ENCODE measurements at places on chromosomes 2 and 18.

GRCh38 chr2:11661891-11662435, 8.0 kb downstream of the NTSR2 start:
- DNase-seq, result no peak

DNA sequence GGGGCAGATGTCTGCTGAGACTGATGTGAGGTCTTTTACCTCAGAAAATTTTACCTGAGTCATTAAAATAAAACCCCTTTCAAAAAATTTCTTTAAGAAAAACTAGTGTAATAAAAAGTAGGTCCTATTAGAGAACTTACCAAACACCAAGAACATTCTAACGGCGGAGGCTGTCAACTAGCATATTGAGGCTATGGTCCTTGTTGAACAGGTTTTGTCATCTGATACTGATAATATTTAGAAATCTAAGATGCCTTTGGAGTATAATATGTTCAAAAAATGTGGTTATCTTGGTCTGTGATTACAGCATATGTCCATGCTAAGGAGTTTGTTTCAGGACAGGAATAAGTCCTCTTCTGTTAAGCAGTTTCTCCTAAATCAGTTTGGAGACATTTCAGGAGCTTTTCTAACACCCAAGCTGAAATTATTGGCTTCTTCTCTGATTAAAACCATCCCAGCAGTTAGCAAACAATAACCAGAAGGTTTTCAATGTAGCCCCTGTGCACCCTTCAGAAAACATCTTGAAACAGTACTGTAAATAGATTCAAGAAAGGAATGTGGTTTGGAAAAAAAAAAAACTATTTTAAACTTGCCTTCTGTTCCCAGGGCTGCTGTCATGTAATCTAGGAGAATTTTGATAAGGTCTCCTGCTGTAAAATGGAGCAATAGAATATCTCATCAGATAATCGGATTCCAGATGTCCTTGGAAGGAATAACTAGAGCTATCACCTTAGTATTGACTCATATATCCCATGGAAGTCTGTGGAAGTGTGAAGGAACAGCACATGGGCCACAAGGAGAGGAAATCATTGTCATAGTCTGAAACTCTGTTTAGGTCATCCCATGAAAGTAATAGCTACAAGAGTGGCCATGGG, 58.7 kb upstream of the B3GNT2 start:
- no peak for DNase-seq

DNA sequence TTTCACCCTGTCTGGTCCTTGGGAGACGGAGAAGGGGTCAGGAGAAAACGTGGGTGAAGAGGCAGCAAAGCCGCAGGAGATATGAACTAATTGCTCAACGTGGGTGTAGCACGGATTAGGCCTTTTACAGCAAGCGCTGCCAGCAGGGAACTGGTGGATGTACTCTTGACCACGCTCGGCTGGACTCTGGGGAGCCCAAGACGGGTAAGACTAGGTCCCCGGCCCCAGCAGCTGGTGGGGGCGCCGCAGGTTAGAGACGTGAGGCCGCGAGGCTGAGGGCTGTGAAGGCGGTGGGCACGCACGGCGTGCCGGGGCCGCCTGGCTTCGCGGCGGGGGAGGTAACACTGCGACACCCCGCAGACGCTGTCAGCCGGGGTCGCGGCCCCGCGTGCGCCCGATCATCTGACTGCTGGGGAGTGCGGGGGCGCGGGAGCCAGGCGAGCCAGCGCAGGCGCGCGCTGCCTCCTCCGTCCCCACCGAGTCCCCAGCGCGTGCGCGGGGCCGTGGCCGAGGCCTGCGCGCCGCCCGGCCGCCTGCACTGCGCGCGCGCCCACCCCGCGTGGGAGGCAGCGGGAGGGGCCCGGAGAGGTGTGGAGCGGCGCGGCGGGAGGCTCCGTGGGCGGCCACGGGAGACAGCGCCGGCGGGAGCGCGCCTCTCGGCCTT, at the start of gene CLIP4:
TSS of gene CLIP4 (plus strand) at position 470 of the 664 bp plus-strand sequence. CDS start 5,974 bp downstream, outside the sequence.
- DNase-seq, result no peak

- DNase-seq, result no peak
Measured at GRCh38 chr2:178949584-178949983, 100.4 kb downstream of the CCDC141 start.

DNA sequence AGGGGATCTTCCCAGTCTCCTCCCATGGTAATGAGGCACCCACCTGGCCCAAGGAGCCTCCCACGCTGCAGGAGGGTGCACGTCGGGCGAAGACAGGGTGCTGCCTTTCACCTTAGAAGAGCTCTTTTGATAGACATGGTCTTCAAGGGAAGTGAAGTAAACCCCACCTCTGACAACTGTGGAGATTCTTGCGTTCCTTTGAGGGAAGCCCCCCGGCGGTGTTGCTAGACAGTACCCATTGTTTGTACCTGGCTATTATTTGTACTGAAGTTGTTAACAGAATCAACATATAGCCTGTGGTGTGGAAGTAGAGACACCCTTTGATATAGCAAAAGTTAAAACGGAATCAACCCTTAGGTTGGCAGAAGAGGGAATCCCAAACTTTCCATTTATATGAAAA, 648.0 kb downstream of the GALR1 start:
- DNase-seq, result no peak

DNA sequence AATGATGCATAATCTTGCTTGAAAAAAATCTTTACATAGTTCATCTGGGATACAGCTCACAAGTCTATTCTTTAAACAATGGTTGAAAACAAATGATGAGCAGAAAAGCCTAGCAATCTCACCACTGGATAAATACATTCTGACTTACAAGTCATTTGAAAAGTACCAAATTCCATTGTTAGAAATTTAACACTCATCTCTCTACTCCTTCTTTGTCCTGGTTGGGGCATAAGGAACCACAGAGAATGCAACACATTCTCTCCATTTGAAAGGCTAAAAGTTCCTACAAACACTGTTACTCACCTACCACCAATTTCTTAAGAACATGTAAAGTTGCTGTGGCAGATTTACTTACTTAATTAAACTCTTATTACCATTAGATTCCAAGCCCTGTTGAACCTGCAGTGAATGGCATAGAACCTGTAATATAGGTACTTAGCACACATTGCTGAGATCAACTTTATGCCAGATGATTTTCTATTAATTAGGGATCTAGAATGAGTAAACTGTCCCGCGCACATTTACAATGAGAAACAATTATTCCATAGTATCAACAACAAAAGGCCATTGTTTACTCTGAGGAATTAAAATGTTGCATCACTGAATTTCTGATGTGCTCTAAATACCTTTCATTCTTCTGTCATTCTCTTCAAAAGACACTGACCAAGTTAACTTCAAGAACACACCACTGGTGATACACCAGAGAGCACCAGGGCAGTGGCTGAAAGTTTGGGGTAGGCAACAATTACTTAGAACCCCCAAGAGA, 69.6 kb downstream of the CABYR start:
- DNase-seq, result no peak

DNA sequence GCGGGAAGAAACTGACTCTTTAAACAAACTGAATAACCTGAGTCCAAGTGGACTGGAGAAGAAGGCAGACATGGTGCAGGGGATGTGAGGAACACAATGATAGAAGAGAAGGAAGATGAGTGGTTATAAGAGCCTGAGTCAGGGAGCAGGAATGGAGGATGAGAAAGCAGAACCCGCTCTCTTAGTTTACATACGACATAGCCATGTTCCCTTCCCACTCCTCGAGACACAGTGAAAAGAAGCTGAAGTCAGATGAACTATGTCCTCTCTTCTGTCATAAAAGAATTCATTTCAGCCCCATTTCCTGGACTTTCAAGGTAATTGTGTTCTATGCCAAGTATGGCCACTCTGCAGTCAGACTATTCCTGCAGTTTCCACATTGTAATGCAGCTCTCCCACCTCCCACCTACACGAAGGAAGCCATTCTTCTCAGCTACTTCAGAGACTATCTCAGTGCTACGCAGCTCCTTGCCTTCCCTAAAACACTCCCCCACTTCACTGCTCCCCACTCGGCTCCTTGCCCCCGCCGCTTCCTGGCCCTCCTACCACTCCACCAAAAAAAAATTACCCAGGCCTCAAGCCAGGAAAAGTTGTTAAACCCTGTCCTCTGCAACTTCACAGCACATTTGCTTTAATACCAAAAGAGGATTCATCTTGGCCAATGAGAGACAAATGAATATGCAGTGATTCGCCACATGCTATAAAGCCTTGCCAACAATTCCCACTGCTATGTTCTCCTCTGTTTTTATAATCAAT, 323.4 kb upstream of the EPHA4 start:
- DNase-seq, result no peak

GRCh38 chr2:7019191-7019590, 102.0 kb downstream of the RNF144A start:
- no peak for DNase-seq

GRCh38 chr2:217064234-217065011, 204.6 kb upstream of the TNP1 start:
- no peak for DNase-seq

- no peak for DNase-seq
Measured at GRCh38 chr2:9232886-9233285, 26.3 kb downstream of the ASAP2 start.

GRCh38 chr2:45105050-45105582, 95.9 kb upstream of the SIX2 start:
- DNase-seq, result no peak

GRCh38 chr2:131046028-131046917, 47.0 kb downstream of the FAM168B start:
- DNase-seq, result no peak

DNA sequence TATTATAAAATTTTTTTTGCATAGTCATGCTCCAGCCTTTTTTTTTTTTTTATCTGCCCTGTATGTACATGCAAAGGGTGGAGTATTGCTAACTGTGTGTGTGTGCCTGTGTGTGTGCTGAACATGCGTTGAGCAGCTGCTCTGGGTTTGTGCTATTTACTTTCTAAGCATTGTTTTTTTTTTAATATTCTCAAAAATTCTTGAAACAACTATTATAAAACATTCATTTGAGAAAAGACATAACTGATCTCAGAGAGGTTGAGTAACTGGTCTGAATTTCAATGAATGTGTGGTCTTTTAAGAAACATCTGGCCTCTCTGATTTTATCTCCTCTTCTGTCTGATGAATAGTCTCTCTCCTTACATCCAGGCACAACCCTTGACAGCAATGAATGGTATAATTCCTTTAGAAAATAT, 366.0 kb upstream of the SLC14A2 start:
- DNase-seq, result no peak

- no peak for DNase-seq
Measured at GRCh38 chr18:23484561-23485182, 18.6 kb upstream of the RMC1 start.

- no peak for DNase-seq
Measured at GRCh38 chr2:68431316-68431972, 35.6 kb downstream of the FBXO48 start.

- DNase-seq, result no peak
Measured at GRCh38 chr2:19330436-19330835, 28.0 kb downstream of the OSR1 start.

DNA sequence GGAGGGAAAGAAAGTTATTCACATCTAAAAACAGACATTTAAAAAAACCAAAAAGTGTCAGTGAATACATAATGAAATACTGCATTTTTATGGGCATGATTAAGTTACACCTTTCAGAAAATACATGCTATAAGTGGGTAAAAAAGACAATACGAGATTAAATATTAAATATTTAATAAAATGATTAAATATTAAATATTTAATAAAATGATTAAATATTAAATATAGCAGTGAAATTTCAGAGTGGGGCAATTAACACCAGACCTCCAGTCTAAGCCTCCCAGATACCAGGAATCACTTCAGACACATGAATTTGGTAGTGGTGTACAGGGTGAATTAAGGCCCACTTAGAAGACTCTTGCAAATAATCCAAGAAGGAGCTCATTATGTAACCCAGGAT, 15.5 kb downstream of the RBM43 start:
- DNase-seq, result no peak

GRCh38 chr2:160333324-160334027, 133.4 kb upstream of the ITGB6 start:
- no peak for DNase-seq

- DNase-seq, result no peak
Measured at GRCh38 chr18:25348386-25349130, 3.4 kb downstream of the ZNF521 start.

DNA sequence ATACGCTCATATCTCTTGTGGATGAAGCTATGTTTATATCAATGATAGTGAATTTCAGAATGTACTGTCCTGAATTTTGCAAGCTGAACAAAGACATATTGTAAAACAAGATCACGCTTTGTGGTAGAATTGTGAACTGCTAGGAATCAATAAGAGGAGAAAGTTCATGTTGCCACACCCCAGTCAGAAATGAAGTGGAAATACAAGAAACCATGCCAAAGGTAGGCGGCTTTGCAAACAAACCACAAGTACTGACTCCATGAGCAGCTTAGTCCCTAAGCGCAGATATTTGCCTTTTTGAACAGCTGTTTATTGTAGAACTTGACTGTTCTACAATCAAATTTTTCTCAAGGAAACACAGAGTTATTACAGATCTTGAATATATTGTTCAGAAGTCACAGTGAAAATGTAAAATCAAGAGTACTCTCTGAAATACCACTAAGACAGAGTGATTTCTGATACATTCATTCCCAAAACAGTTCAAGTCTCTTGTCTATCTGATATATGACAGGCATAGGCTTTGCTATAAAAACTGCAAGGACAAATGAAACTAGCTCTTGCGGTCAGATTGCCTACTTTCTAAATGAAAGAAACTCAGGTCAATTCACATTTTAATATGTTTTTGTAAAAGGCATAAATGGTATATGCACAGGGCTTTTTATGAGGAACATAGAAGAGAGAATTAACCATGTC, 120.9 kb upstream of the CDH19 start:
- no peak for DNase-seq

DNA sequence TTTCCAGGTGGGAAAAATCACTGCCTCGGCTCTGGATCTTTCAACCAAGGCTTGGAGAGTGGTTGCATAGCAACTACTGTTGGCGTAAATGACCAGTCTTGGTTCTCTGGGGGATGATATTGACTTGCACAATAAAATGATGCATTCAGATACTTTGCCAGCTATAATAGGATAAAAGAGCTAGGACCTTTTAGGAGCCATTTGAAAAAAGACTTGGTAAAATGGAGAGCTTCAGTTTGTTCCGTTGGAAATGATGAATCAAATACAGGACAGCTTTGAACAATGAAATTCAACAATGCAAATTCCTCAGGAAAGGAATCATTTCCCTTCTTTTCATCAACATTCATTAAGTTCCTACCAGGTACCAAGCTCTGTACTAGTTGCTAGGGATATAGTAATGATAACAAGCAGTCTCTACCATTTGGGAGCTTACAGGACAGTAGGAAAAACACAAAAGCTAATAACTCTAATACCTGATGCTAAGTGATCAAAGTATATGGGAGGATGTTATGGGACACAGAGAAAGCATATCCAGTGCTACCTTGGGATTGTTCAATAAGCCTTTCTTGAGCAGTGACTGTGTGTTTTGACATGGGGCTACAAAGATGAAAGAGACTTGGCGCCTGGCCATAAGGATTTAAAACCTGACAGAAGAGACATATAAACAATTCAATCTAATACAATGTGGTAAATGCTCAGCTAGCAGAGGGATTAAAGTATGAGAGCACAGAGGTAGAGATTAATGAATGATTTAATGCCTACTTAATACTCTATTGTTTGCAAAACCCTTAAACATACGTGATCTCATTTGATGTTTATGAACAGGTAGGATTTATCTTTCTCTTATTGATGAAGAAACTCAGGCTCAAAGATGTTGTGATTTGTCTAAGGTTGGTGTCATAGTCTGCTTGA, 110.7 kb downstream of the QPCT start:
- no peak for DNase-seq
